ENCODE measurements at places on chromosomes 13 and 19.
A peak's percentile ranks its signal among the peaks of the same experiment; 100 is the strongest.

DNA sequence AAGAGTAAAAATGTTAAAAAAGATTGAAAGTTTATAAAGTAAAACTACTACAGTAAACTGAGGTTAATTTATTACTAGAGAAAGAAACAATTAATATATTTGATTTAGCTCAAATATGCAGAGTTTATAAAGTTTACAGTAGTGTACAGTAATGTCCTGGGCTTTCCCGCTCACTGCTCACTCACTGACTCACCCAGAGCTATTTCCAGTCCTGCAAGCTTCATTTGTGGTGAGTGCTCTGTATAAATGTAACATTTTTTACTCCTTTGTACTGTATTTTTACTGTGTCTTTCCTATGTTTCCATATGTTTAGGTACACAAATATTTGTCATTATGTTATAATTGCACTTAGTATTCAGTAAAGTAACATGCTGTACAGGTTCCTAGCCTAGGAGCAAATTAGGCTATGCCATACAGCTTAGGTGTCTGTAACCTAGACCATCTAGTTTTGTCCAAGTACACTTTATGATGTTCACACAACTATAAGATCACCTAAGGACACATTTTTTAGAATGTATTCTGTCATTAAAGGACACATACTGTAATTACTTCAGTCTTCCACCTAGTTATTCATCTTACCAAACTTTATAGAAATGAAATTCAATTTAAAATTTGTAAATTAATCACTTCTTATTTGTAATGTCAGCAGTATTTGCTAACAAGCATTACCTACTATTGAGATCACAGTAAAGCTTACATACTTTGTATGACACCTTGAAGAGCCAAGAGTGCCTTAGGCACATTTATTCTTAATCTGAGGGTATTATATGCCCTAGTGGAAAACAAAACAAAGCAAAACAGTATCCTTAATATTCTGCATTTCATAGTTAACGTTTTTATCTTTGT lies 683.4 kb downstream of the PCDH9 start:
- DNase-seq = no peak

DNA sequence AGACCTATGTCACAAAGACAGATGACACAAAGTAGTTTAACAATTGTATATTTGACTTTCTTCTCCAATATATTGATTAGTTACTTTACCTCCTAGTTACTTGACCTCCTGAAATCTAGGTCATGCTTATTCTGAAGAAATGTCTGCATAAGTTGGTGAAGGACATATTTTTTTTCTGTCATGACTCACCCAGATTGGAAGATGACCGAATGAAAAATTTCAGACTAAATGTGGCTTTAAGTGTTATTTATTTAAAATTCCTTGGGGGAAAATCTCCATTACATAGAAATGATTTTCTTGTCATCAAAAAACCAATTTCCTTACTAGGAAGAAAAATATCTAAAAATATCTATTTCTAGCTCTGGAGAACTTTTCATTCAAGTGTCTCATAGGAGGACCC lies 217.1 kb downstream of the POSTN start:
- no peak for DNase-seq

DNA sequence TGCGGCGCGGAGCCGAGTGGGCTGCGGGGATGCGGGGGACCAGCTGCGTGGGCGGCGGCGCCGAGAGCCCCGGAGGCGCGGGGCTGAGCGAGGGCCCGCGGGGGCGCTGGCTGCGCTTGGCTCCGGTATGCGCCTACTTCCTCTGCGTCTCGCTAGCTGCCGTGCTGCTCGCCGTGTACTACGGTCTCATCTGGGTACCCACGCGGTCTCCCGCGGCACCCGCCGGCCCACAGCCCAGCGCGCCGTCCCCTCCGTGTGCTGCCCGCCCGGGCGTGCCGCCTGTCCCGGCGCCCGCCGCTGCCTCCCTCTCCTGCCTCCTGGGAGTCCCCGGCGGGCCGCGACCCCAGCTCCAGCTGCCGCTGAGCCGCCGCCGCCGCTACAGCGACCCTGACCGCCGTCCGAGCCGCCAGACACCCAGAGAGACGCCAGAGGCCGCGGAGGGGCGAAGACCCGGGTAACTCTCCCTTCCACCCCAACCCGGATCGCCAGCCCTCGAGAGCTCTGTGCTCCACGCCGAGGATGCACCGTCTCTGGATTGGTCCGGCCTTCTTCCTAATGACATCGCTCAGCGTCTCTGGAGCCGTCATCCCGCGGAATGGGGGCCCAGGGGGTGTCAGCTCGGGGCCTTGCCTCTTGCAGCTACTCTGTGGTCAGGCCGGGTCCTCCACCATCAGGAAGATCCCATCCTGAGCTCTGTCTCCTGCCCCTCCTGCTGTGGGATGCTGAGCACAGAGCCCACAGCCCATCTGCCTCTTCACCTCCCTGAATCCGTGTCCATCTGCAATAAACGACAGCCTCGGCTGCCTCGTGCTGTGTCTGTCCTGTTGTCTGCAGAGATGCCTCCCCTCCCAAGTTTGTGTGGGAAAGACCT lies 441 bp downstream of the INAFM1 start:
- DNase-seq = peak; percentile 70

GRCh38 chr13:38763446-38764381 lies 76.8 kb downstream of the FREM2 start:
- peak; percentile 40 for DNase-seq

- peak; percentile 89 for DNase-seq
Observed at GRCh38 chr19:38949580-38950367, 19.0 kb downstream of the MRPS12 start.

- DNase-seq = peak; percentile 22
Observed at GRCh38 chr19:38912600-38913514, 871 bp upstream of the CCER2 start.

GRCh38 chr19:11094520-11094894 lies 5.2 kb downstream of the LDLR start:
- DNase-seq = no peak

- peak; percentile 75 for DNase-seq
Observed at GRCh38 chr13:53090461-53090860, 61.8 kb downstream of the OLFM4 start.

GRCh38 chr13:106566641-106567473 lies 1.1 kb downstream of the ARGLU1 start:
- DNase-seq = peak; percentile 93

GRCh38 chr19:49749055-49749716 lies 13.9 kb downstream of the TSKS start:
- no peak for DNase-seq

DNA sequence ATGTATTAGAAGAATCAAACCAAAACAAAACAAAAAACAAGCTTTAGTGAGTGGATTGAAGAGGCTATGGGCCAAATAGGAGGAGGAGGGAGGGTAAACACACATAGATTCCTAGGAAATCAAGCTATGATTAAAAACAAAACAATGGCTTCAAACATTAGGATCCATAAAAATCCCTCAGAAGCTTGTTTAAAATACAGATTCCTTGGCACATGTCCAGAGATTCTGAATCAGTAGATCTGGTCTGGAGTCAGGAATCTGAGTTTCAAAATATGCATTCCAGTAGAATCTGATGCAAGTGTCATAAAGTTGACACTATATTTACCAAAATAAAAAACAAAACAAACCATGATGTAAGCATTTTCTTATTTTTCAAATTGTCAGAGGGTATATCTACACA lies 692.8 kb upstream of the SGCG start:
- DNase-seq = no peak

DNA sequence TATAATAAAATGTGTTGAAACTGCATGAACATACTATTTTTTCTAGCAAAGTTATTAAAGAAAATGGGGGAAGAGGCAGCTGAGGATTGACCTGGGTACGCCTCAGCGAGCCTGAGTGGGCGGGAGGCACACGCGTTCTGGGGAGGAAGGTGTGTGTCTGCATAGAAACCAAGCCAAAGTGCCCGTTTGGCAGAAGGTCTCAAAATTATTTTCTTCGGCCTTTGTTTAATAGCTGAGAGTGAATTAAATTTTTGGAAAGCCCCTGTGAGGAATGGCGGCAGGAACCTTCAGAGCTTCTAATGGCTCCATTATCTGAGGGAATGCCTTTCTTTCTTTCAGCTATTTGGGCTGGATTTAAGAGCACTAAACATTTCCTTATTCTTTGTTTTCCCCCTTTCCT lies 5.2 kb downstream of the ZIC2 start:
- peak; percentile 5 for DNase-seq

- peak; percentile 33 for DNase-seq
Observed at GRCh38 chr19:6126335-6126974, 9.0 kb upstream of the ACSBG2 start.

DNA sequence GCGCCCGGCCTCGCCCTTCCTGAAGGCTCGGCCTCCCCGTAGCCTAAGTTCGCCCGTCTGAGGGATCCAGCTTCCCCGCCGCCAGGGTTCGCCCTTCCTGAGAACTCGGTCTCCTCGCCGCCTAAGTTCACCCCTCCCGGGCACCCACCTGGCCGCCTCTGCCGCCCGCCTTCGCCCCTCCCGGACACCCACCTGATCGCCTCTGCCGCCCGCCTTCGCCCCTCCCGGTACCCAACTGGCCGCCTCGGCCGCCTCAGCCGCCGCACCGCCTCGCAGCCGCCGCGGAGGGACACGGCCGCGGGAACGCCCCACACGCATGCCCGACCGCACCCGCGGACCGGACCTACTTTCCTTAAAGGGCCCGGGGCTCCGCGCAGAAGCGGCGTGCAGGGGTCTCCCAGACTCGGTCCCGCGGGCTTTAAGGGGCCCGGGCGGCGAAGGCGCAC lies at the start of gene MOB3A:
MOB3A (minus strand) TSS at position 293 of the 446 bp plus-strand sequence. CDS start 17,766 bp downstream, outside the sequence.
- peak; percentile 97 for DNase-seq

DNA sequence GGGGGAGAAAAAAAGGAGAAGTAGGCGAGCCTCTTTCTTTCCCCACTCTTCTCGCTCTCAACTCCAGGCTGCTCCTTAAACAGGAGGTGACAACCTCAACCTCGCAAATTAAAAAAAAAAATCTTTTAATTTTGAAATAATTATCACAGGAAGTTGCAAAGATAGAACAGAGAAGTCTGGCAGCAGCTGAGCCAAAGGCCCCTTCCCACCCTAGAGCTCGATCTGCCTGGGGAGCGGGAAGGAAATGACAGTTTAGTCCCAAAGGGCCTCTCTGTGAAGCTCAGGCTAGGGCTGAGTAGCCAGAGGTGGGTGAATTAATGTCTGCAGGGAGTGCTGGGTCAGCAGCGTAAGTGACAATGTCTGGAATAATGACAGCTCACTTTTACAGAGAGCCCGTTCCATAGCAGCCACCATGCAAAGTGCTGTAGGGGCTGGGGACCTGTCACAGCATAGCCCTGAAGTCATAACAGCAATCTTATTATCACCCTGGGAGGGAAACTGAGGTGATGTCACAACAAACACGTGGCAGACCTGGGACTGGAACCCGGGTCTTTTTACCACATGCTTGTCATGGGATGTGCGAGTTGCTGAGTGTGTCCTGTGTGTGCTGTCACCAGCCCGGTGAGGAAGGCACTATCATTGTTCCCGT lies 8.8 kb upstream of the CD22 start:
- DNase-seq = peak; percentile 22

DNA sequence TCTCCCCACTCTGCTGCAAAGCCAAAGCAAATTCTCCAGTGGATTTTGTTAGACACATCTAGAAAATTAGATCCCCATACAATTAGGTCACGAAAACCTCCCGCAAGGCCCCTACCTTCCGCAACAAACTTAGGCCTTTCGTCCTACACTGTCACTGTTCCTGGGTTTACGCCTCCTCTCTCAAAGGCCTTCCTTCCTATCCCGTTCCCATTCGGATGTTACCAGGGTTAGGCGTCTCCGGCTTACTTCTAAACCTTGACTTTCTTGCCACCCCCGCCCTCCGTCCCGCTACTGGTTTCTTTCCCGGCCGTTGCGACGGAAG lies 754 bp downstream of the RNF6 start:
- DNase-seq = no peak

DNA sequence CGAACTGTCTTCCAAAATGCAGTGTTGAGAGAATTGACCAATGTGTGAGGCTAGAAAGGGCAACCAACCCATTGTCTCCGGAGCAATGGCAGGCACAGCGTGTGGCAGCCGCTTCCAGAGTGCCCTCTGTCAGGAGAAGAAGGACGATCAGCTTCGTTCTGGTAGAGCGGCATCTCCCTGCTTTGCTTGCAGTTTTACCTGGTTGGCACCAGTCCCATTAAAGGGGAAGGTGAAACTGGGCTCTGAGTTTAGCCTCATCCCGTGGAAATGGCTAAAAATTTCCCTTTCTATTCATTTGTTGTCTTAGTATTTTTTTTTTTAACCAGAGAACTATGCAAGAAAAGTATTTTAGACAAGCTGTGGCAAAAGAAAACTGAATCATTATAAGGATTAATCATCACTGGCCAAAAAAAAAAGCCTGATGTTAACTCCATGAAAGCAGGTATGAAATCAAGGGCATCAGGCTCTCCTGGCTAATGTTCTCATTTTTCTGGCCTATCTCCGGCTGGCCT lies 81.5 kb upstream of the SLC7A1 start:
- DNase-seq = no peak

DNA sequence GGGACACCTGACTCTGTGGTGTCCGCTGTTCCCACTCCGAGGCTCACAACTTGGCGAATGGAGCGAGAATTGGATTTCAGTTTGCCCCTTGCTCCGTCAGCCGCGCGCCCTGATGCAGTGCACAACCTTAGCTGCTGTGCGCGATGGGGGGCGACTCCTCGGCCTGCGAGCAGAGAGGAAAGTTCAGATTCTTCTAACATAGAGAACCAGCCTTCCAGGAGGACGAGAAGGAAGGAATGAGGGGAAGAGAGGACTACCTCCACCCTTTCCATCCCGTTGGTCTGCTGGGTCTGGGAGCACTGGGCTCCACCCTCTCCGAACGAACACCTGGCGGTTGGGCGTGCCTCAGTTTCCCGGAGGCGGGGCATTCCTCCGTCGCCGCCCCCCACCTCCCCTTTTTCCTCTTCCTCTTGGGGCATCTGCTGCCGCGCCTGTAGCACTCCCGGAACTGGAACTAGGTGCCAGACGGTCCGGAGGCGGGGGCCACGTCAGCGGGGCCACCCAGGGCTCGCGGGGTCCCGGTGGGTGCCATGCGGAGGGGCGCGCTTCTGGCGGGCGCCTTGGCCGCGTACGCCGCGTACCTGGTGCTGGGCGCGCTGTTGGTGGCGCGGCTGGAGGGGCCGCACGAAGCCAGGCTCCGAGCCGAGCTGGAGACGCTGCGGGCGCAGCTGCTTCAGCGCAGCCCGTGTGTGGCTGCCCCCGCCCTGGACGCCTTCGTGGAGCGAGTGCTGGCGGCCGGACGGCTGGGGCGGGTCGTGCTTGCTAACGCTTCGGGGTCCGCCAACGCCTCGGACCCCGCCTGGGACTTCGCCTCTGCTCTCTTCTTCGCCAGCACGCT lies at the start of gene KCNK6:
KCNK6 (plus strand) TSS at position 425 of the 838 bp plus-strand sequence; CDS start at position 531, 106 bp downstream.
- peak; percentile 75 for DNase-seq

DNA sequence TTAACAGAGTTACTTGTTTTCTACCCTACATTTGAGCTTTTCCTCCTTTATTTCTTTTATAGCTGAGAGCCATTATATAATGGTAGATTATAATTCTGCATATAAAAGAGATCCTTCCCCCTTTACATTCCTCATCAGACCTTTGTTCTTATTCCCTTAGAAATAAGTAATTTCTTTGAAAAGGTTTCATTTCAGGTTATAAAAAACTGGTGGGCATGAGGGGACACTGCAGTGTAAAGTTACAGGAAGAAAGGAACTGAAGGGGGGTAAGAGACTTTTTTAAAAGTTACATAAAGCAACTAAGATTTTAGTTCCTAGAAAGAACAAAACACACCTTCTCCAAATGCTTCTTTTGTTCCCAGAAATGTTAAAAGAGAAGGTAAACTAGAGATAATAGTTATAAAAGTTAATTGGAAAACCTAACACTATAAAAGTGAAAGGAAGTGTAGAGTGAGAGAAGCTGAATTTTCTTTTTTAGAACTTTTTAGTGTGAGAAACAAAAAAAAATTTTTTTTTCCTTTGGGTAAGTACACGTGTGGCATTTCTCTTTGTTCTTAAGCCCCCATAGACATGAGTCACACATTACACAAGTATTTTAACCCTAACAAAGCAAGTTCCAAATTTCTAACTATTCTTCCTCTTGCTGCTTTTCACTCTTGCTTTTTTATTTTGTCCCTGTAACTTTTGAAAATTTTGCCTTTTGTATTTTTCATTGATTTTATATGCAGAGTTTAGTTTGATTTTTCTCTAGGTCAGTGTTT lies 106.4 kb upstream of the MLNR start:
- no peak for DNase-seq

Measured in muscle of leg (tissue), 16 donors.